ENCODE measurements at places on chromosomes 7 and 10.

DNA sequence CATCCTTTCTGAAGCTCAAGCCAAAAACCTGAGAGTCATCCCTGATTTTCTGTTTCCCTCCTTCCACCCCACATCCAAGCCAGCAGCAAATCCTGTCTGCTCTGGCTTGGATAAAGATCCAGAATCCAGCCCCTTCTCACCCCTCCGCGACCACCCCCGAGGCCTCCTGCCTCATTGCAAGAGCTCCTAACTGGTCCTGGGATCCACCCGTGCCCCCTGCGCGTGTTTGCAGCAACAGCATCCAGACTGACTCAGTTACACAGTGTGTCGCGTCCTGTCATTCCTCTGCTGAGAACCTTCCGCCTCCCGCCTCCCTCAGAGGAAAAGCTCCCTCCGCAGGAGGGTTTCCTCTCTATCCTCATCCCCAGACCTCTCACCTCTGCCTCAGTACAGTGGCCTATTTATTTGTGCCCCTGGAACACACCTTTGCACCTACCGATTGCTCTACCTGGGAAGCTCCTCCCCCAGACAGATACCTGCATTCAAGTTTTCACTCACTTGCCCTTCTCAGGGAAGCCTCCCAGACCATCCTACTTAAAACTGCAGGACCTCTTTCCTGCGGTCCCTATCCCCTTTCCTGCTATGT lies 21.6 kb upstream of the GRID1 start:
- DNase-seq = no peak

- no peak for DNase-seq
Observed at GRCh38 chr7:52758356-52758755, 277.1 kb upstream of the POM121L12 start.

GRCh38 chr7:14902589-14903067 lies at the start of gene DGKB:
Gene DGKB, minus strand, starts transcription at chr7:14902751.
- DNase-seq = no peak

GRCh38 chr10:98463016-98463415 lies 16.3 kb upstream of the HPS1 start:
- DNase-seq = no peak

GRCh38 chr7:135282561-135283254 lies 49.1 kb downstream of the STRA8 start:
- DNase-seq = no peak

- no peak for DNase-seq
Observed at GRCh38 chr7:17095931-17096330, 202.5 kb upstream of the AHR start.

- DNase-seq = no peak
Observed at GRCh38 chr10:122164023-122164601, 107.0 kb upstream of the BTBD16 start.

DNA sequence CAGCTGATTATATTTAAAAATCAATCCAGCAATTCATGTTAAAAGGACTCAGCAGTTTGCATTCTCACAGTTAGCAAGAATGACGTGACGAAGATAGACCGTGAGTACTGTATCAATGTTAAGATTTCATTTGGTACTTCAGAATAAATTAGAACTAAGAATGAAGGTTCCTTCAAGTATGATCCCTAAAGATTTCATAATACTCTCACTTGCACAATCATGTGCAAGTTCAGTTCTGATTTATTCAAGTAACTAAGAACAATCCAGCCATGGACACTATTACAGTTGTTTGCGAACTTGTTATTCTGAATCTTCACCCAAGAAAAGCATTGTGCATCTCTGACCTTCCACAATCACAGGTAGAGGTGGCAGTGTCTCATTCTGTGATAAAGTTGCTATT lies 7.7 kb downstream of the RHEB start:
- no peak for DNase-seq

- no peak for DNase-seq
Observed at GRCh38 chr7:107267138-107267537, 98.3 kb downstream of the HBP1 start.

- DNase-seq = no peak
Observed at GRCh38 chr10:114943000-114943399, 5.0 kb downstream of the TRUB1 start.

- no peak for DNase-seq
Observed at GRCh38 chr7:11533229-11533820, 298.7 kb downstream of the THSD7A start.

DNA sequence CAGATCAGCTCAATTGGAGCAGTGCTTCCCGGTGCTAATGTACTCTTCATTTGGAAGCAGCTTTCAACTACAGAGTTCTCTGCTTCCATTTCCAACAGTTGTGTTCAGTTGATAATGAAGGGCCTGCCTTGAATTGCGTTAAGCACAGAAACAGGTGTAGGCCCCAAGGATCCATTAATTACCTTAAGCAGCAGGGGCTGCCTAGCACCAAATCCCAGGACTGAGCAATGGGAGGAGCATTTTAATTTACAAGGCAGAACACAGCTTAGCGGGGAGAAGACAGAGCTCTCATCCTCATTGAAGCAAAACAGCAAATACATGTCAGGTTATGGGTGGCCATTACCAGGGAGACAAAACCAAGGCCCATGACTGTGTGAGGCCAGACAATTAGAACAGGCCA lies 349.6 kb downstream of the TFEC start:
- no peak for DNase-seq

DNA sequence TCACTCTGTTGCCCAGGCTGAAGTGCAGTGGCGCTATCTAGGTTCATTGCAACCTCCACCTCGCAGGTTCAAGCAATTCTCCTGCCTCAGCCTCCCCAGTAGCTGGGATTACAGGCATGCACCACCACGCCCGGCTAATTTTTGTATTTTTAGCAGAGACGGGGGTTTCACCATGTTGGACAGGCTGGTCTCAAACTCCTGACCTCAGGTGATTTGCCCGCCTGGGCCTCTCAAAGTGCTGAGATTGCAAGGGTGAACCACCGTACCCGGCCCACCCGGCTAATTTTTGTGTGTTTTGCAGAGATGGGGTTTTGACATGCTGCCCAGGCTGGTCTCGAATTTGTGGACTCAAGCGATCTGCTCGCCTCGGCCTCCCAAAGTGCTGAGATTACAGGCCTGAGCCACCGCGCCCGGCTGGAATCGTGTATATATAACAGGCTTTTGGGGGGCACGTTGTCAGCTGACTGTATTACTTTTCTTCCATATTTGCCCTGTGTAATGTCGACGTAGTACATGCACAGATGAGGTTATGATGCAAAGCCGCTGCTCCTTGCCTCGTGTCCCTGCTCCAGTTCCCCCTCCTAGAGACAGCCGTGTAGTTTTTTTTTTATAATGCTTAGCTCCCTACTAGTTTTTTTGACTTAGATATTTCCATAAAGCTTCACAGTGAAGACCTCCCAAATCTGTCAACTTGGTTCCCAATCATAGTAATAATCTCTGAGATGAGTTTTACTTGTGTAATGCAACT lies 883 bp upstream of the TRA2A start:
- no peak for DNase-seq

- DNase-seq = no peak
Observed at GRCh38 chr10:80966326-80966986, 428.8 kb downstream of the SH2D4B start.

DNA sequence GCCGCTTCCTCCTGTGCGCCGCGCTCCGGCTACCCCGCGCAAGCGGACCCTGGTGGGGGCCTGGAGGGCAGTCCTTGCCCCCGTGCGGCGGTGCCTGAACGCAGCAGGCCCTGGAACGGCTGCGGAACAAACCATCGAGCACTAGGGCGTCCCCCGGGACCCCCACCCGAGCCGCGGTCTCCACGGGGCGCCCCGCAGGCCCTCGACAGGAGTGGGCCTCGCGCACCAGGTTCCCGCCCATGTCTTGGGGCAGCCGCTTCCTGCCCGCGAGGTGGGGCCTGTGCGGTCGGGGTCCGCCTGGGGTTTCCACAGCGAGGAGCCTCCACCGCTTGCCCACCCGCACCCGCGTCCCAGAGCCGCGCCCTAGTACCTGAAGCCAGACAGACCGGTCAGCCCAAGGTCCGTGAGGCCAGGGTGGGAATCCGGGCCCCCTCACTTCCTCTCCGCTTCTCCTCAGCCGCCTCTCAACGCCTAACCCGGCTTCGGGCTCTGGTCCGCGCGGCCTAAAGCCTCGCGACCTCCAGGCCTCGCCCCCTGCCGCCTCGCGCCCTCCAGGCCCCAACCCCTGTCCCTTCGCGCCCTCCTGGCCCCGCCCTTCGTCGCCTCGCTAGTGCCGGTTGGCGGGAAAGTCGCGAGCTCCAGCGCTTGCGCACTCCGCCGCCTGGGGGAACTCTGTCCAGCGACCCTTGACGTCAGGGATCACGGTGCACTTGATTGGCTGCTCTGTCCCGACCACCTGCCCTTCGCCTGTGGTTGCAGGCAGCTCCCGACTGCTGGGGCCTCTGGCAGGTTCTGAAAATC lies 7.0 kb upstream of the GBX1 start:
- no peak for DNase-seq

DNA sequence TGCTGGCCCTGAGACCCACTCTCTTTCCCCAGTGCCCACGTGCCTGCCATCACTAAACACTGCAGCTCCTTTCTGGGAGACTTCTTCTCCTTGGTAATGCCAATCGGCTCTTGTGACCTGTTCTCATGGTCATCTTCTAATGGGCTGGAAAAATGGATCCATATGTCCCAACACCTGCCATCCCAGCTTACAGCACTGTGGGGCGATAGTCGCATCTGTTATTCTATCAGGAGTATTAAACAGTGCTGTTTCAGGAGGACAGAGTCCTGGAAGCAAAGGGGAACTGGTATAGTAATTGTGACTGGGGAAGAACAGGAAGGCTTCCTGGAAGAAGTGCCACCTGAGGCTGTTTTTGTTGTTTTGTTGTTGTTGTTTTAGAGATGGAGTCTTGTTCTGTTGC lies 411.2 kb downstream of the GLRX3 start:
- DNase-seq = no peak

- DNase-seq = no peak
Observed at GRCh38 chr7:114889646-114890285, 32.1 kb upstream of the MDFIC start.

- DNase-seq = no peak
Observed at GRCh38 chr7:22482503-22482902, 17.5 kb downstream of the STEAP1B start.

GRCh38 chr10:116715839-116716377 lies 26.5 kb downstream of the HSPA12A start:
- DNase-seq = no peak

DNA sequence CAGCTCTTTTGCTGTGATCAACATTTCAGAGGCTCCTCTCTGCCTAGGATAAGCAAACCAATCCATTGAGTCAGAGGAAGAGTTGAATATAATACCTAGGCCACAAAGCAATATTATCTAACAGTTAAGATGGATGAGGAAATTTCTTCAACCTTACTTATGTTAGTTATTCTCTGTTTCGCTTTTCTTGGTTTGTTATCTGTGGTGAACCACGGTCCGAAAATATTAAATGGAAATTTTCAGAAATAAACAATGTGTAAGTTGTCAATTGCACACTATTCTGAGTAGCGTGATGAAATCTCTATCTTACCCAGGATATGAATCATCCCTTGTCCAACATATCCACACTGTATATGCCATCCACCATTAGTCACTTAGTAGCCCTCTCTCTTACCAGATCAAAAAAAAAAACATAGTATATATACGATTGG lies 1.5 kb upstream of the HTR7 start:
- DNase-seq = no peak

DNA sequence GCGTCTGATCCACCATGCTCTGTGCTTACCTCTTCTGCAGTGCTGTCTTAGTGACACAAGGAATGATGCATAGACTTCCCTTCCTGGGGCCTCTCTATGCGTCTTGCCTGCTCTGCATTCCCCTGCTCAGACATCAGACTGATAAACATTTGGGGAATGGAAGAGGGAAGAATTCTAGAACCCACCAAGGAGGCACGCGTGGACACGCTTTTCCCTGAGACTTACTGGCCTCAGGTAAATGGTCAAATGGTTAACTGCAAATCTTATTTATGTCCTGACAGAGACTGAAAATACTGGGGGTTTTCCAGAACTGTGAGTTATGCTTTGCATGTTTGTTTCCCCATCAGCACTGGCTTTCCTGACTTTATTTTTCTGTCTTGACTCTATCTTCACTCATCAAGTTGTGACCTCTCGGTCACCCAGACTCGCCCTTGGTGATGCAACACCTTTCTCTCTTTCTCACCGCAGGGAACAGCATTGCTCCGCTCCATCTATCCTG lies 285.9 kb upstream of the FZD8 start:
- no peak for DNase-seq

DNA sequence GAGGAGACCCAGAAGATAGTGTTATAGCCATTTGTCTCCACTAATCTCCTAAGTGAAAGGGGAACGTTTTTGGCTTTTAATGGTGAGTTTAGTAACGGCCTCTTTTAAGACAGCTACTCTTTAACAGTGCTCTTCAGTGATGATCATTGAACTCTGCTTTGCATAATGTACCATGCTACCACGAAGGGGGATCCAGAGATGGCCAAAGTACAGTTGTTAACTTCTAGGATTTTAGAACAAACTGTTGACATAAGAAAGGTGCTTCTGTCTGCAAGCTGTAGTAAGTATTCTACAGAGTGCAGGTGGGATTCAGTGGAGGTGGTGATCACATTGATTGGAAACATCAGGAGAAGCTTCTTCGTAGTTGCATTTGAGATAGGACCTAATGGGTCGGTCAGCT lies 114.1 kb upstream of the RPA3 start:
- no peak for DNase-seq

DNA sequence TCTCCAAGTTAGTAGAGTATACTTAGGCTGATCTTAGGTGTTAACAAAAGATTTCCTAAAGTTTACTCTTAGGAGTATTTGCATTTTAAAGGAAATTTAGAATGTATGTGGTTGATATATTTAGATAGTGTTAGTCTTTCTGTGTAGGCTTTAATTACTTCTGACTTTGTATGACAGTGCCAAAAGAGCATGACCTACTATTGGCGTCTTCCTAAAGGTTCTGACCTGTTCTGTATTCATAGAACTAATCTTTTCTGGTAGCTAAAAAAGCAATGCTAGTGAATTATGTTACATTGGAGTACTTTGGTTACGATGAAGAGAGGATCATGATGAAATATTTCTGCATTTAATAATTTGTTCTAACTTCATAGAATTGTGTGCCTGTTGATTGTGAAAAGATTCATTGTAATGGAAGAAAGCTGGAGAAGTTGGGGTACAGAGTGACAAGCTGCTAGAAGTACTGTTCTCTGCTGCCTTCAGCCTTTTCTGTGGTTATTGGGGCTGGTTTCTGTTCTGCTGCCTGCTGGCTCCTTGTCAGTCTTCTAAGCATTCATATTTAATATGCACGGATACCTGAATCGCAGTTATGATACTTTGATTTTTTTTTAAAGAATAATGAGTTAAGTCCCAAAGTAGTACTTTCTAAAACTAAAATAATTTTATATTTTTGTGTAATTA lies 13.2 kb downstream of the WAC start:
- no peak for DNase-seq

- no peak for DNase-seq
Observed at GRCh38 chr7:77416621-77417371, 647 bp upstream of the GSAP start.

DNA sequence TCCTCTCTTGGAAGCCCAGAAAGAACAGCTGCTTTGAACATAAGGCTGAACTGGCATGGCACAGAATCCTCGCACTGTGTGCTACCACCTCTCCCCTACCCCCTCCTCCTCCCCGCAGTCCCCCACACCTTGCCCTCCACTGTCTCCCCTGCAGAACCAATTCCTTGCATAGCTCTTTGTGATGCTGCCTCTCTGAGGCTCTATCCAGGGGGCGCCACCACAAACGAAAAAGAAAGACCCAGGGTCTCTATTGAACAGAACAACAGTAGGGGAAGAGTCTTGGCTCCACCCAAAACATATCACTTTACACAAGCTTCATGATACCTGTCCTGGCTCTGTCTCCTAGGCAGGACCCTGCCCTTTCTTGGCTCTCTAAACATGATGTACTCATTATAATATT lies 26.2 kb upstream of the EBLN1 start:
- no peak for DNase-seq

GRCh38 chr10:89364531-89364930 lies 13.3 kb upstream of the IFIT1B start:
- DNase-seq = no peak

GRCh38 chr10:16993186-16993585 lies 136.4 kb downstream of the CUBN start:
- no peak for DNase-seq
